SK-N-MC (cell line): ENCODE measurements at places on chromosomes 2 and 18.

DNA sequence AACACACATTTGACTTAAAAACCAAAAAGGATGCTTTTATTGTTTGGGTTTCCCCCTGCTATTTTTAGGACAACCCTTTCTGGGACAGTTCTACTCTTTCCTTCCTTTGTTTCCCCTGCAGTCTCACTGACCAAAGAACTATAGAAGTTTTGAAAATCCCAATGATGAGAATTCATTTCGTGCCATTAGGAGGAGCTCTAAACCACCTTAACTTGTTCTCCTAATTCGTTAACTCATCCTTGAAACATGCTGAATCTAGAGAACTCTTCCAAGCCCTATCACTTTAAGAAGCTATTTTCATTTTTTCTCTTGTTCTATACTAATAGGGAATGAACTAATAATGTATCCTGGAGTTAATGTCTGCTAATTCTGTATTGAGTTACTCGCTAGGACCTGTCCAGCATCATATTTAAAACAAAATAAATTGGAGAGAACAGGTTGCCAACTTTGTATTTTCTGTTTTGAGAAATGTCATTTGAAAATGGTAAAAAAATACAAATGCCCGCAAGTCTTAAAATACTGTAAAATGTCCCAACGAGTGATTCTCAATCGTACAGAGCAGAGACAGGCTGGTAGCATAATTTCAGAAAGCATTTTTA lies 62.9 kb downstream of the AFTPH start:
- no peak for DNase-seq

GRCh38 chr2:148660999-148661398 lies 16.4 kb downstream of the EPC2 start:
- DNase-seq, result peak; percentile 78

GRCh38 chr2:85611217-85611704 lies 605 bp downstream of the C2orf68 start:
- no peak for DNase-seq

DNA sequence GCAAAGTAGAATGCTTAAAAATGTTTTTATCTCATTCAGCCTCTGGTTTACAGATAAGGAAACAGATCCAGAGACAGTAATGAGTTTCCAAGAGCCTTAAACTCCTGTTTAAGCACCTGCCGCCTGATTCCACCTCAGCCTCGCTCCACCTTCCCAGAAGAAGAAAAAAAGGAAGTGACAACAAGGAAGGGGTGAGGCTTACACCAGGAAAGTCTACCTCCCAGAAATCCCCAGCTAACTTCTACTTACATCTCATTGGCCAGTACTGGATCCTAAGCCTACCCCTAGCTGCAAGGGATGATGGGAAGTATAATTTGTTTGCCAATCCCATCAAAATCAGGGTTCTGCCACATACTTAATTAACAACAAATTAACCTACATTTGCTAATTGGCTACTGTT lies 15.3 kb upstream of the ARID5A start:
- no peak for DNase-seq

DNA sequence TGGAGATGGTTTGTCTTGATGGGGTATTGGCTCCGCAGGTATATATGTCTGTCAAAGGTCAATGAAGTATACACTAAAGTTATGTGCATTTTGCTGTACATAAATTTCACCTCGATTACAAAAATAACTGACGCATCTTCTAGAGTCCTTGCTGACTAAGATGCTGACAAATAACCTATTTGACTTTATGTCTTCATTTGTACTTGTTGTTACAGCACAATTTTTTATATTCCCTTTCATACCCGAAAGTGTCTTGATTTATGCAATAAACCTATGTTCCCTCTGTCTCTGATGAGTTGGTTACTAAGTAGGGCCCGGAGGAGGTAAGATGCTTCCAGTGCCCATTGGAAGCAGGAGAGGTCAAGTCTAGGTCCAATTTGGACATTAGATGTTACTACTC lies 93.5 kb downstream of the COPS8 start:
- DNase-seq, result no peak

DNA sequence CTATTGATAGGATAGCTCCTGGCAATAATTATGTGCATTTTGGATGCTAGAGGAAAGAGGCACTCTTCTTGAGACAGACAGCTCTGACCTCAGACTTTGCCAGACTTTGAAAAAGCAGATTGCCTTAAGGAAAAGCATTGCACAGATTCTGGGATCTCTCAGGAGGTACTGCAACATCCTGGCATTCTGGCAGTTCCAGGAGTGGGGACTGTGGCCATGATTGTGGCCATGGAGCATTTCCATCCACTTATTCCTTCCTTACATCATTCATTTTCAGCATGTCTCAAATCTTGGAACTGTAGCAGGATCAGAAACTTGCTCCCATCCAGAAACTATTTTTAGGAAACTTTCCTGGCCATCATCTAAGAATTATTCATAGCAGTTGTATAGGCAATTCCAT lies 144.9 kb upstream of the FOSL2 start:
- no peak for DNase-seq

GRCh38 chr18:4549164-4549872 lies 94.2 kb upstream of the DLGAP1 start:
- no peak for DNase-seq

- no peak for DNase-seq
Measured at GRCh38 chr2:132581991-132582738, 87.8 kb downstream of the LYPD1 start.

DNA sequence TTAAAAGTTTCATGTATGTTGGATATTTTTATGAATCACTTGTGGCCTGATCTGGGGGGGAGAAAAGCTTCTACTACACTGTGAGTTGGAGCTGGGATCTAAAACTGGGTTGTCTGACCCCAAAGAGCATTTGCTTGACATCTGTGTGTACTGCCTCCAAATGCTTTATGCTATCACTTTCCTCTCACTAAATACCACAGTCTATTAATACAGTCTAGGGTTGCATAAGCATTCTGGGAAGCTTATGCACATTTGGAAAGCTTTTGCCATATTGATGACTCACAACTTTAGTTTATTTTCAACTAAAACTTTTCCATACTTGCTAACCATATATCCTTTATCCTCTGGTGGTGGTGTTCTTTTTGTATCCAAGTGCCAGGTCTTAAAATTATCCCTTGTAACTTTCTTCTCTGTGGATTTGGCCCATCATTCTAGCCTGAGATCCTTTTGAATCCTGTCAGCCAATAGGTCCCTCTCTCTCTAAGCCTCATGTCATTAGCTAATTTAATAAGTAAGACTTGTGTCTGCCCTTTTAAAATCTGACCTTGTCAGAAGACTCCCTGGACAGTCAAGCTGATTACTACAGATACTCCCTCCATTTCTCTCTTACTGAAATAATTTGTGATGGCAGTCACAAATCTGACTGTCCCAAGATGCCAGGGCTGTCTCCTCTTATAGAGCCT lies 72.7 kb downstream of the NXPH2 start:
- no peak for DNase-seq

- no peak for DNase-seq
Measured at GRCh38 chr2:200359552-200359951, 53.1 kb downstream of the SPATS2L start.
